ENCODE measurements at places on chromosomes 7 and 10. TPM values are rescaled to one million over a fixed set of nuclear protein-coding genes. Genes with fewer than 3 reads are reported as not detected.

DNA sequence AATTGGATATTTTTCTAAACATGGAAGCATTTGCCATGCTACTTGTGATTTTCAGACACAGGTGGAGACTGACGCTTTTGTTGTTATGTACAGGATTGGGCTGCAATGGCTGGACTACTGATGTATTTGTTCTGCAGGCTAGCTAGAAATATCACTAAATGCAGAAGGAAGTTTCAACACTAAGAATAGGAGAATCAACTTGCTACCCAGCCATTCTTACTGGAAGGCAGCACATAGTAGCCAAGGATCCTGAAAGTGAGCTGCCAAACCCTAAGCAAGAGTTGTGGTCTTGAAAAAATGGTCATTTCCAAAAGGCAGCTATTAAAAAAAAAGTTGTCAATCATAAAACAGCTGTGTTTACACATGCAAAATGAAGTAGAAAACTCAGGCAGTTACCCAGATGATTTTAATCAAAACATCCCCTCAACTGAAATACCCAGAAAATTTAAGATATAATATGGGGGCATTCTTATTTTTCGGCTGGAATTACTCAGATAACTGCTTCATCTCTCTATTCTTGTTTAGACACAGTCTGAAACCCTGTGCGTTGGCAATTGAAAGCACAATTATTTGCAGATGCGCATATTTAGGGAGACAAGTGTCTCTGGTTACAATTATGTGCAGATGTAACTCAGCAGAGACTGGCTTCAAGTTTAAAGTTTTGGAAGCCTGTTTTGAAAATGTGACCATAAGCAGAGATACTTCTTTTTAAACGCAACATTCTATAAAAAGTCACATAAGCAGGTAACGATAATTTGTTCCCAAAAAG is 31.2 kb downstream of the GFRA1 start:
- DNase-seq, result no peak
- H3K4me1 ChIP-seq, result no peaks in the 10 kb centered on the region
- no peak overlapping the region for H3K4me3 ChIP-seq
- no peak overlapping the region for H3K27ac ChIP-seq
- no peaks in the 10 kb centered on the region for H3K27me3 ChIP-seq
- no peaks in the 10 kb centered on the region for H3K36me3 ChIP-seq

Gene NUB1
- 66.5 TPM for total RNA-seq

Gene OPN4
- not detected for total RNA-seq

- peak; percentile 26 for DNase-seq
- no peaks in the 10 kb centered on the region for H3K27me3 ChIP-seq
- no peaks in the 10 kb centered on the region for H3K4me1 ChIP-seq
- no peaks in the 10 kb centered on the region for H3K36me3 ChIP-seq
Observed at GRCh38 chr10:118983263-118983662, 46.3 kb upstream of the NANOS1 start.

Gene FAM24B
- total RNA-seq, result 0.89 TPM

- H3K4me3 ChIP-seq, result no peak overlapping the region
- H3K36me3 ChIP-seq, result no peaks in the 10 kb centered on the region
- no peak for DNase-seq
- no peak overlapping the region for H3K27ac ChIP-seq
- H3K27me3 ChIP-seq, result no peaks in the 10 kb centered on the region
- no peaks in the 10 kb centered on the region for H3K4me1 ChIP-seq
Observed at GRCh38 chr7:102991540-102992214, 78.9 kb downstream of the LRRC17 start.

DNA sequence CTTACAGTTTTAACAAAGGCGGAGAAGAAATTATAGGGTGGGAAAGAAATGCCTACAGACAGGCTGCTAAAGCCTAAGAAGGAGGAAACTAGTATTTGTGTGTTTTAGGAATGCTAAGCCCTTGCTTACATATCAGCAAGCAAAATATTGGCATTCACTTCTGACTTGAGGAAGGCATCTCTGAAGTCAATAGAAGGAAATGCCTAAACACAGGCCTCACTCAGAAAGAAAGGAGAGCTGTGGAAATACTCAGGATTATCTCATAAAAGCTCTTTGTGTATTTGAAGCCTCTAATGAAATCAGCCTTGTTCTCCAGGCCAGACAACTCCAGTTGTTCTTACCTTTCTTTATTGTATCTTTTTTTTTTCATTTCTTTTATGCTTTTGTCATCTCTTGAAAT is 158.0 kb downstream of the AUTS2 start:
- no peak overlapping the region for H3K27ac ChIP-seq
- no peaks in the 10 kb centered on the region for H3K36me3 ChIP-seq
- DNase-seq, result no peak
- peak overlapping the region; percentile 19 for H3K4me3 ChIP-seq
- H3K27me3 ChIP-seq, result no peaks in the 10 kb centered on the region
- peaks cover 48% of the 10 kb centered on the region for H3K4me1 ChIP-seq

DNA sequence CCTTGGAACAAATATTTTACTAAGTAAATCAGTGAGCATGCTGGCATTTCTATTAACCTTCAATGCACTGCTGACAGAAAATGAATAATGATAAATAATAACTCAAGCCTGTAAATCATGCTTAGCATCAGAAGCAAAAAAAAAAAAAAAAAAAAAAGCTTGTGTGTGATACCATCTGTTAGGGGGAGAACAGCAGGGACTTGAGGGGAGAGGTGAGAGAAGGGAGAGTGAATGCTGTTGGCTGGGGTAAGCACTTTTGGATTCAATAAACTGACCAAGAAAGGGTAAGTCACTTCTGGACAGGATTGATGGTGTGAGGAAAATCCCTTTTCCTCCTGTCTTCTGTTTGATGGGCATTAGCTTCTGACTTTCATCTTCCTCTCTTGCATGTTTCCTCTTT is 996.4 kb downstream of the KCNMA1 start:
- no peaks in the 10 kb centered on the region for H3K36me3 ChIP-seq
- no peak for DNase-seq
- H3K27me3 ChIP-seq, result no peaks in the 10 kb centered on the region

- H3K4me3 ChIP-seq, result no peak overlapping the region
- H3K27ac ChIP-seq, result no peak overlapping the region
- no peaks in the 10 kb centered on the region for H3K36me3 ChIP-seq
- no peaks in the 10 kb centered on the region for H3K4me1 ChIP-seq
- DNase-seq, result peak; percentile 13
Observed at GRCh38 chr7:45968312-45968711, 47.2 kb upstream of the IGFBP3 start.

- no peak for DNase-seq
- no peaks in the 10 kb centered on the region for H3K27me3 ChIP-seq
- H3K27ac ChIP-seq, result no peak overlapping the region
- no peaks in the 10 kb centered on the region for H3K4me1 ChIP-seq
- H3K36me3 ChIP-seq, result no peaks in the 10 kb centered on the region
- H3K4me3 ChIP-seq, result no peak overlapping the region
Observed at GRCh38 chr10:49369216-49370162, 26.4 kb downstream of the DRGX start.

DNA sequence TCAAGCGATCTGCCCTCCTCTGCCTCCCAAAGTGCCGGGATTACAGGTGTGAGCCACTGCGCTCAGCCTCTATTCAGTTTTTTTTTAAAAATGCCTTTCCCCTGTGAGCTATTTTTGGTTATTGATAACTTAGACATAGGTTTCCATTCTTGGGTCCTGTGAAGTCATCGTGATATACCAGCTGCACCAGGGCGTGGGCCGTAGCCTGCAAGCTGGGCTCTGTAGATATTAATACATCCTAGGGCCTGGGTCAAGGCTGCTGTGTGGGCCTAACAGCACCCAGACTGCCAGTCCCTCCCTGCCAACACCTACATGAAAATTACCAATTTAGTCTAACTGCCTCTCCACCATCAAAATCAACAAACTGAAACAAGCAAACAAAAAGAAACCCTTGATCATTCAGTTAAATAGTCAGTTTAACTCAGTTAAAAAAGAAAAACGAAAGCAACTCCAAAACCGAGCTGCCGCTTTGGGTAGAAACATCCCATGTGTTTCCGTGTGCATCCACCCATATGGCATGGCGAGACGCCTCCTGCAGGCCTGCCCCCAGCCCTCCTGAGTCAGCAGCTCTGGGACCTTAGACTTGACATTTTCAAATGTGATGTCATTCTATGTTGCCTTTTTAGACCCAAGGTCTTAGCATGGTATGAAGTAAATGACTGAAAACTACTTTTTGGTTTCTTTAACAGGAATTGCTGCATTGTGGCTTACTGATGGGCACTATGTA is 330.2 kb downstream of the GLRX3 start:
- H3K4me3 ChIP-seq, result no peak overlapping the region
- no peak overlapping the region for H3K27ac ChIP-seq
- no peaks in the 10 kb centered on the region for H3K4me1 ChIP-seq
- DNase-seq, result no peak

DNA sequence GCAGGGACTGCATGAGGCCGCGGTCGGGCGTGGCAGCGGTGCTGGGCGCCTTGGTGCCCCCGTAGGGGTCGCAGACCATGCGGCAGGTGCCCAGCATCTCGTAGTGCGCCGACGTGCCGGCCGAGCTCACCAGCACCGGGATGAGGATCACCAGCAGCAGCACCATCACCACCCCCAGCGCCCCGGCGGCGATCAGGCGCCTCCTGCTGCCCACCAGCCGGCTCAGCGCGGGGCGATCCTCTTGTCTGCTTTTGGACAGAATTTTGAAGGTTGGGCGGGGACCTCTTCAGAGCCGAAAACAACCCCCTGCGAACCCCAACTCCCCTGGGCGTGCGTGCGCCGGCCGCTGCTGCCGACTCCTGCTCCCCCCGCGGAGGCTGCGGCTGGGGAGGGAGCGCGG is 779 bp downstream of the C1QL3 start:
- H3K27ac ChIP-seq, result no peak overlapping the region
- peak overlapping the region; percentile 70 for H3K4me3 ChIP-seq
- no peaks in the 10 kb centered on the region for H3K4me1 ChIP-seq

Gene TEX36
- total RNA-seq, result not detected

- H3K4me1 ChIP-seq, result no peaks in the 10 kb centered on the region
- no peak for DNase-seq
- H3K27ac ChIP-seq, result no peak overlapping the region
Observed at GRCh38 chr10:114174695-114175188, 739 bp upstream of the CCDC186 start.

Gene MMD2
- not detected for total RNA-seq

Gene LOXL4
- total RNA-seq, result 1.1 TPM

- DNase-seq, result no peak
- no peaks in the 10 kb centered on the region for H3K36me3 ChIP-seq
- H3K4me3 ChIP-seq, result no peak overlapping the region
- peak overlapping the region; percentile 57 for H3K27ac ChIP-seq
- no peaks in the 10 kb centered on the region for H3K4me1 ChIP-seq
- no peaks in the 10 kb centered on the region for H3K27me3 ChIP-seq
Observed at GRCh38 chr7:31070991-31071644, 19.0 kb downstream of the ADCYAP1R1 start.

Data from endodermal cell (in vitro differentiated cells).